ENCODE measurements at places on chromosomes 6 and 20.
A peak's percentile ranks its signal among the peaks of the same experiment; 100 is the strongest.

GRCh38 chr6:22253955-22254655, 42.7 kb downstream of the PRL start:
- DNase-seq, result no peak

GRCh38 chr6:116192786-116193185, 61.1 kb downstream of the TSPYL4 start:
- no peak for DNase-seq

DNA sequence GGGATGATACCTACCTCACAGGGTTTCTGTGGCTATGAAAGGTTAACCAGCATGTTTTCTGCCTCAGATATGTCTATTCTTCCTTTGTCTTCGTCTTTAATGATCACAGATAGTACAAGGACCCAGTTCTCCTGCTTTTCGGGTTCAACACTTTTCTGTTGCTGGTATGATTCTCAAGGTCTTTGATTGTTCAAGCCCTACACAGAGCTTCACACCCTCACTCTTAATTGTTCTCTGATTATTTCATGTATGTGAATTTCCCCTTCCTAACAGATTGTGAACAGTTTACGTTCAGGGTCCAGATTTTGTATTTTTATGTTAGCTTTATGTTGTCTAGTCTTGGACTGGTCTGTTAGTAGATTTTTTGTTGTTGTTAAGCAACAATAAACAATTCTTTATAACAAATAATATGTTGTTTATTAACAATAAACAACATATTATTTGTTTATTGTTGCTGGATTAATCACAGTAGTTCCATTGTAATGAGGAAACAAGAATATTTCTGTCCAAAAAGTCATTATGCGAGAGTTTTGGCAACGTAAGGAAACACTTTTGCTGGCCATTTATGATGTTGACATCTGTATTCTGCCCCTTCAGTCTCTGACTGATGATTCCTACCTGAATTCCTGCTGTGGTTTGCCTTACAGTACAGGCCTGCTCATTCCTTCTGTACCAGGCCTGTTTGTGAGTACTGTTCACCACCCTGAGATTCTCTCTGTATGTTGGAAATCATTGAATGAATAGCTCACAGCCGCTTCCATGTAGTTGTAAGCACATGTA, 27.2 kb upstream of the TULP4 start:
- DNase-seq, result no peak

DNA sequence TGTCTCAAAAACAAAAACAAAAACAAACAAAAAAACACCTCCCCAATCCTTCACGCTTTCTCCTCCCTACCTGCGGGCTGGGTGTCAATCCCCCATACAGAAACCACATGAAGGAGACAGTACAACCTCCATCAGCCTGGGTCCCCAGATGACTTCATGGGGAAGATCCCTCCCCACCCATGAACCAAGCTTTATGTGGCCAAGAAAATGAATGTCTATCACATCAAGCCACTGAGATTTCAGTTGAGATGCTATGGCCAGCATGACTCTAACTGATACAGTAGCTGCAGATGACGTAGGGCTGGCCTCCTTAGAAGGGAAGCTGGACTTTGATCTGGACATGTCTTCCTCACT, 21.2 kb upstream of the BNIP5 start:
- no peak for DNase-seq

- no peak for DNase-seq
Measured at GRCh38 chr6:44367681-44368080, 19.8 kb upstream of the CDC5L start.

DNA sequence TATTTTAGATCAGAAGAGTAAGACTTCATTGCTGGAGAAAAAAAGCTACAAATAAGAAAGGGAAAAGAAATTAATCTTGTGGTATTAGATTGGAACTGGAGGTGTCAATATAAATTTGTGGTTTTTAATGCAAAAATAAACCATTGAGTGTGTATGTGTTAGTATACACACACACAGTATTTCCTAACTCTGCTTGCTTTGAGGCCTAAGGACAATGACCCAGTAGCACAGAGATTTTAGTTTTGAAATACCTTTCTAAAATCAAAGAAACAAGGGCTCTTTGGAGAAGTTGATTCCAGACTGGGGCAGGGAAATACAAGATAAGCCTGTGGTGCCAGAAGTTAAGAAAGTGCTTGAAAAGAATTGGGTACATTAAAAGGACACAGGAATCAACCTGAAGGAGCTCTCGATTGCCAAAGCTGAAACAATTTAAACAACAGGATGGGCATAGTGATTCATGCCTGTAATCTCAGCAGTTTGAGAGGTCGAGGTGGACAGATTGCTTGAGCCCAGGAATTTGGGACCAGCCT, 84.6 kb upstream of the DTNBP1 start:
- DNase-seq, result no peak

DNA sequence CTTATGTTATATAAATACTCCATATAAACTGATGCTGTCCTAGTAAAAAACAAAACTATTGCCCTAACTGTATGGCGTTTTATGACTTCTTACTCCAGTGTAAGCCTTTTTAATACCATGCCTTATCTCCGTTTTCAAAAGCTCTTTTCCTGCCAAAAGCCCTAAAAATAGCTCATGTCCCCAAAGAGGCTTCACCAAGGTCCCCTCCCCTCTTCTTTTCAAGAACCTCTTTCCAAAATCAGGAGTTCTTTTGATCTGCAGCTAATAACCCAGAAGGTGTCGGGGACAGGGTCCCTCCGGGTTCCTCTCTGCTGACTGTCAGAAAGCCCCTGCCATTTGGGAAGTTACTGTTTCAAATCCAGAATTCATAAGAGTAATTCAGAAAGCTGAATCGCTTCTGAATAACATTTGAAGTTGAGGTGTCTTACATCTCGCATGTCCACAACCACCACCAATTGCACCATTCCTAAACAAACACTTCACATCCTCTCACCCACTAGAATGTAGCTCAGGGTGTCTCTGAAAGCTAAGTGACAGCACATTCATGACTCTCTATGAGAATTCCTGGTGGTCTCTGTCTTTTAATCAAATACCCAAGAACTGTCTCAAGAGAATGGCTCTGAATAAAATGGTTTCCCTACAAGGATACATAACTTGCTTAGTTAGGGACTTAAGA, 13.3 kb downstream of the TASP1 start:
- DNase-seq, result no peak

DNA sequence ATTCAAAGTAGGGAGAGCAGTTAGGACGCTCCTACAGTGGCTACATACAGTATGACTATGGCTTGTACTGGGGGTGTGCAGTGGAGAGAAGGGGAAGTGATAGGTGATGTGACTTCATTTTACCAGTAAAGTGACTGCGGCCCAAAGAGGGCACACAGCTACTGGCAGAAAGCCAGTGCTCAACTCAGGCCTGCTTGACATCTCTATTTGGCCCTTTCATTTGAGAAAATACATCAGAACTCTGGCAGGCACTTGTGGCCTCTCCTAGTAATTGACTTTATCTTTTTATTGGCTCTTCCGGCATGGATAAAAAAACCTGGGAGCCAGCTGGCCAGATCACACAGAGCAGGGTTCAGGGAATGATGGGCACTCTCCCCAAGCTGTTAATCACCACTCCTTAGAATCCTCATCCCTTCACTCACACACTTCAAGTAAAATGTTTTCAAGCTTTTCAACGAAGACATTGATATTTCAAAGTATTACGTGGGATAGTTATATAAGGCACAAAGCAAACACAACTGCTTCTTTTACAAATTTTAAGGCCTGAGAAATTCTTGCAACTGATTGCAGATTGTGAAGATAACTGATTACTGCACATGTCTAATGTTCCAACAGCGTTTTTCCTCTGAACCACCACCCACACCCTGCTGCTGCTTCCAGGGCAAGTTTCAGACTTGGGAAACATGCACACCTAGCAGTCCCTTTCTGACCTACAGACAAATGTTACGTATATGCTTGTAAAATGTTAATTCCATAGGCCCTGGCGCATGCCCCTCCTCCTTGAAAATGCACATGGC, 73.5 kb downstream of the TNFRSF21 start:
- DNase-seq, result no peak

DNA sequence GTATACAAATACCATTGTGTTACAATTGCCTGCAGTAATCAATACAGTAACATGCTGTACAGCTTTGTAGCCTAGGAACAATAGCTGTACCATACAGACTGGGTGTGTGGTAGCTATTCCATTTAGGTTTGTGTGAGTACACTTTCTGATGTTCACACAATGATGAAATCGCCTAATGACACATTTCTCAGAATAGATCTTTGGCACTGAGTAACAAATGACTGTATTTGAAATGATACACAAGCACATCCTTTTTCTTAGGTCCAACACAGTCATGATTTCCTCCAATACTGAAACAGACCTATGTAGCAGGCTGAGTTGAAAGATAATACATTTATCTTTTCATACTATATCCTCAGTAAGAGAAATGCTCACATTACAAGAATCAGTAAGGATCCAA, 13.9 kb downstream of the KHDRBS2 start:
- no peak for DNase-seq

DNA sequence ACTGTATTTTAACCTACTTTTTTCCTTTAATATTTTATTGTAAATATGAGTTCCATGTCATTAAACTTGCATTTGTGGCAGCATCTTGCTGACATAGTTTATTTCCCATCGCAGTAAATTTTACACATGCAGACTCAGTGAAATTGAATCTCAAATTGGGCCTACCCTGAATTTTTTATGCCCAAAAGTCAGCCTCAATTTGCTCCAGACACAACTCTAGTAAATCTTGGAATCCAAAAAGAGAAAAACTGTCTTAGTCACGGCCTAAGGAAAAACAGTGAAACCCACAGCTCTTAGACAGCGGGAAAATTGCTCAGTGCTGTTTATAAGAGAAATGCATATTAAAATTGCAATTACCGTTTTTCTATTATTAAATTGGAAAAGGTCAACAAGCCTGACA, 85.3 kb upstream of the PCSK2 start:
- DNase-seq, result no peak

DNA sequence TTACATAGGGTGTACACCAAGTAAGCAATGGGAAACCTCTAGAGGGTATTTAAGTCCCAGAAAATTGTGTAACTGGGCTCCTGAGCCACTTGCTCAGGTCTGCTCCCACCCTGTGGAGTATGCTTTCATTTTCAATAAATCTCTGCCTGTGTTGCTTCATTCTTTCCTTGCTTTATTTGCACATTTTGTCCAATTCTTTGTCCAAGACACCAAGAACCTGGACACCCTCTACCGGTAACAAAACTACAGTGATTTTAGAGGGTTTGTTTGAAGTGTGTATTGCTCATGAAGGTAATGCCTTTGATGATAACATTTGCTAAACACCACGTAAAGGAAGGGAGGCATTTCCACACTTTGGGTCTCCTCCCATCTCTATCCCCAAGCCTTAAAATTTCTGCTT, 46.2 kb downstream of the MYB start:
- DNase-seq, result no peak

GRCh38 chr6:47044397-47044796, 2.3 kb upstream of the ADGRF1 start:
- peak; percentile 45 for DNase-seq

GRCh38 chr20:15836634-15837033, 736.6 kb downstream of the KIF16B start:
- DNase-seq, result no peak

DNA sequence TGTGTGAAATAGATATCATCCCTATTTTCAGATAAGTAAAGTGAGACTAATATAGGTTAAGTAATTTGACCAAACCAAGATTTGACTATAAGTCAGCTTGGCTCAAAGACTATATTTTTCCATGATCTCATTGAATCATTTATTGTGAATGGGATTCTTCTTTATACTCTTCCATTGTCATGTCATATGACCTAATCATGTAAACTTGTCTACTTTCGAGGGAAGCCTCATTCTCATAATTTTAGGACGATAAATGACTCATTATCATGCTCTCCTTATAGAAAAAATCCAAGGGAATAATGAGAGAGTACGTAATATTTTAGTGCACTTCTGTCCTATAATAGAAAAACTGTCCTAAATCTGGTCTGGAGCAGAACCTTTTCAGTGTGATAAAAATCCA, 40.9 kb upstream of the CCN6 start:
- DNase-seq, result no peak

- DNase-seq, result no peak
Measured at GRCh38 chr6:32615885-32616532, 21.2 kb upstream of the HLA-DQA1 start.

DNA sequence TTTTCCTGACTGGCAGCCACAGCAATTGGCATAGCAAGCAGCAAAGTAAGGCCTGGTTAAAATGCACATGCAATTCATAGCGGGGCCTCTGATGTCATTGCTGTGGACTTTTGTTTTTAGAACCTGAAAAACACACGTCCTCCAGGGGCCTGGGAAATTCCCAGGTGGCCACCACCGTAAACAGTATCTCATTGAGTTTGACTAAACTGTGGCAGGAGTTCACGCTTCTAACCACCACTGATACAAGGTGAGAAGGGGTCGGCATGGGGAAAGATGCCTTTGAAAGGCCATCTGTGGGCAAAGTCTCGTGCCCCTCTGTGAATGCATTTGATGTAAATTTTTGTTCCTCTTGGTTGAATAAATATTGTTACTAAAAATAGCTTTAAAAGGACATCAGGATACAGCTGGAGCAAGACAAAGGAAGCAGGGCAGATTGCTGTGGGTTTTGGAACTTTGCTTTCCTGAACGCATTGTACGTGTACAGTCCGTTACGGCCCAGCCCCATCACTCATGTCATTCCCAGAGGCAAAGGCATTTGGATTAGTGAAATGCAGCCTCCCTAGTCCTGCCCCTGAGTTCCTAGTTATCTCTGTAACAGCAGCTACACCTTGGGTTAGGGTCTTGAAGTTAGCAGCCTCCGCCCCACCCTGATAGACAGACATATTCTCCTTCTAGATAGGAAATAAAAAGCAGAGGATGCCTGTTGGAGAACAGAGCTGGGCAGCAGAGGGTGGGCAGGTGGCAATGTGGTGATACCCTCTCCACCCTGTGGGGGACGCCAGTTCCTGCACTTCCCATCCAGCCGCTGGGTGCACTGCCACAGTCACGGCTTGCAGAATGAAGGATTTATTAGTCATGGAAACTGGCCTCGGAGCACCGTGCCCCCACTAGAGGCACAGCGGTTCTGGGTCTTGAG, 80.3 kb downstream of the ZDHHC14 start:
- peak; percentile 48 for DNase-seq

- DNase-seq, result no peak
Measured at GRCh38 chr20:10856237-10857015, 182.6 kb upstream of the JAG1 start.

- DNase-seq, result no peak
Measured at GRCh38 chr6:102517506-102517905, 1124.0 kb downstream of the GRIK2 start.

DNA sequence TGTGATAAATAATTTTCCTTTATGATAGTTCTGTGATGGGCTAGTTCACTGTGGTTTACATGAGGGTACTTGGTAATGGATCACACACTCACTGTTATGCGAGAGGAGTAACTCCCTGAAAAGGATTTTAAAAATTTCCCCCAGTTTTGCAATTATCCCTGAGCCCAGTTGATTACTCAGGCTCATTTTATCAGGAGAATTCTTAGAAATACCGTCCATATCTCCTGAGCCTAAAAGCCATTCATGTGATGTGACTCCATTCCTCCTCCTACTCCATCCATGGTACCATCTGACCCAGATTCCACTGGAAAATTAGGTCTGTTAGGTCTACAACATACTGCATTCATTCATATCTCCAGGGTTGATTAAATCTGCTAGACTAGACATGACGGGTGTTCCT, 16.4 kb upstream of the IBTK start:
- no peak for DNase-seq

All from brain microvascular endothelial cell (primary cell).